ENCODE measurements at places on chromosomes 5 and 9. TPM values are rescaled to one million over a fixed set of nuclear protein-coding genes. Genes with fewer than 3 reads are reported as not detected.

DRD1 gene
- total RNA-seq, result not detected

SPATA31C2 gene
- total RNA-seq, result 0.03 TPM

ENTREP1 gene
- total RNA-seq, result 1.8 TPM

IL9 gene
- total RNA-seq, result not detected

HMCN2 gene
- 0.15 TPM for total RNA-seq

PCDHGA11 gene
- total RNA-seq, result 13.3 TPM

DNA sequence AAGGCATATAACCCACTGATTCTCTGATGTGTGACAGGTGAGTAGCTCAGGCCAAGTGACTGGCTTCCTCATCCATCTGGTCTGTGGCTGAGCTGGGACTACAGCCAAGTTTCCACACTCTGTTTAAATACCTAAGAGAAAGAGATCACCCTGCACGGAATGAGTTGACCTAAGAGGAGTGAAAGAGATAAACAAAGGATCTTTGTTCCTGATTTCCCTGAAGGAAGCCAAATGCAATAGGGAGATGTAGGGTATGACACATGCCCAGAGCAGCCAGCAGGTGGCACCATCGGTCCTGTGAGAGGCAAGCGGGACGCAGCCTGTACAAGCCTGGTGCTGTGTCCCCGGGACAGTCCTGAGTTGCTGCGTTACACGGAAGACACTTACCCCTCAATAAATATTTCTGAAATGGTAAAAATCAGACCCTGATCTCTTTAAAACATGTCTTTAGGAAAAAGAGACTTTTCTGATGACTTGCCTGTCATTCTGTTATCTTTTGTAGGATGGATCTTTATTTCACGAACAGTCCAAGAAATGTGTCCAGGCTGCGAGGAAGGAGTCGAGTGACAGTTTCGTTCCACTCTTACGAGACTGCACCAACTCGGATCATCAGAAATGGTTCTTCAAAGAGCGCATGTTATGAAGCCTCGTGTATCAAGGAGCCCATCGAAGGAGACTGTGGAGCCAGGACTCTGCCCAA lies 41.1 kb downstream of the GALNT12 start:
- DNase-seq, result peak; percentile 95

DNA sequence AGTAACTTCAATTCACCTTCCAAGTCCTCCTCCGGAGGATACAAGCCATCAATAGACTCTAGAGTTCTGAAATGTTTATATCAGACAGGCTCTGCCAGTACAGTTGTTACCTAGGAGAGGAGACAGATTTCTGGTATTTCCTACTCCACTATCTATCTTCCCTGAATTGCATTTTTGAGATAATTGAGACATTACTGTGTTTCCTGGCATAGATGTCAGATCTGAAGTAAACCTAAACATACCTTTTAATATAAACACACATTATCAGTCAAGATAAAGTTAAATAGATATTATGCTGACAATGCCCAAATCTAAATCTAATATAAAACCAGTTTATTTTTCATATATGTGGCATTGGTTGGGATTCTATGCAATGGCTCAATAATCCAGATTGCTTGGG lies 8.2 kb upstream of the TYRP1 start:
- no peak for DNase-seq

DNA sequence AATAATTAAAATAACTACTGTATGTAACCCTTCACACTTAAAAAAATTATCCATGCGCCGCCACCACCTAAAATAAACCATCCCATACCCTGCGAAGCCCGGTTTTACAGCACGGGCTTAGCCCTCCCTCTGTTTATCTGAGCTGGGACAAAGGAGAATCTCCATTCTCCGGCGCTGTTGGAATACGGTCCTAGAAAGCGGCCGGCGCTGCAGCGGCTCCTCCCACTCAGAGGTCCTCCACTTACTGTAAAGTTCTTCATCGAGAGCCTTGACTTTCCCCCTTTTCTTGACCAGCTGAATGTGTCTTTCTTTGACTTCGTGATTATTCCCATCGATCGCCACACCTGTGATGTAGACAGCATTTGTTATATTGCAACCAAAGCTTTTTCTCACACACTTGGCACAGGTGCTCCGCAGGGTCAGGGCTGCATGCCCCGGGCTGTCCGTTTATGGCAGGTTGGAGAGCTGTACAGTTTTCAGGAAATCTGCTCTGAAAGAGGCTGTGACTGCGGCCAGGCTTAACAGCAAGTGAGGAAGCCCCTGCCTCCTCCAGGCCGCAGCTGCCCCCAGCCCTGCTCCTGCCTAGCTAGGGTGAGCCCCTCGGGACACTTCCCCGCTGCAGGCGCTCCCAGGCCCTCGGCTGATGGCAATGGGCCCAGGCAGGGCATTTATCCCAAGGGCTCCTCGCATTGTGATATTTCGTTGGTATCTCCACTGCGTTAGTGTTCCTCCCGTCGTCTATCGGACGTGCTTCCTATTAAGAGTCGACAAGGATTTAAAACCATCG lies 16.7 kb downstream of the GFPT2 start:
- no peak for DNase-seq

GRCh38 chr5:68033961-68034571 lies 181.5 kb upstream of the PIK3R1 start:
- no peak for DNase-seq

GRCh38 chr5:92908952-92909601 lies 671.9 kb downstream of the NR2F1-AS1 start:
- no peak for DNase-seq

DNA sequence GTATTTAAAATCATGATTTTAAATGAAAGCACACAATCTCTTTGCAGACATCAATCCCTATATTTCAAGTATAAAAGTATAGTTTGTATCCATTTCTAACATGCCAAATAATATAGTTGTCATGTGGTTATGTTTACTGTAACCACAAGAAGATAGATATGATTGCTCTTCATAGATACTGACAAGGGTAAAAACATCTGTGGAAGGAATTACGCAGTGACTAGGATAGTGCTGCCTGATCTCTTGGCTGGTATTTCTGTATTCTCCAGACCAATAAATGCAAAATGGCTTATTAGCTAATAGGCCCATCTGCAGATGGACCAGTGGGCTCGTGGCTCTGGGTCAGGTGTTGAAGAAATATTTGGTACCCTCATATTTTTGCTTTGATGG lies 34.9 kb upstream of the FBN2 start:
- DNase-seq, result no peak

DNA sequence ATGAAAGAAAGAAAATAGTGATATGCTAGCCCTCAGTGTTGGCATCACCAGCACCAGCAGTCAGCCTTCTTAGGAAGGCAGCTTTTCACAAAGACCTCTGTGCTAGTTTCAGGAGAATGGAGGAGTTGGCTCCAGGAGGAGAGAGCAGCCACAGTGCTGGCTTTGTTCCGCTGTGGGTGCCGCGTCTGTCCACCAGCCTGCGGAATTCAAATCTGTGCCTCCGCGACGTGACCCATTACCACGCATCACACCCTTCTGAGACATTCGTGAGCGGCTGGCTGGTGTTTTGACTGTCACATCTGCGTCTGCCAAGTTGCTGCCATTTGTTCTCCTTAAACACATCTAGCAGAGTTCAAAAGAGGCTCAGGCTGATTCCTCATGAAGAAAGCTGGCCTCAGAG lies 34.4 kb downstream of the SNX18 start:
- no peak for DNase-seq

DNA sequence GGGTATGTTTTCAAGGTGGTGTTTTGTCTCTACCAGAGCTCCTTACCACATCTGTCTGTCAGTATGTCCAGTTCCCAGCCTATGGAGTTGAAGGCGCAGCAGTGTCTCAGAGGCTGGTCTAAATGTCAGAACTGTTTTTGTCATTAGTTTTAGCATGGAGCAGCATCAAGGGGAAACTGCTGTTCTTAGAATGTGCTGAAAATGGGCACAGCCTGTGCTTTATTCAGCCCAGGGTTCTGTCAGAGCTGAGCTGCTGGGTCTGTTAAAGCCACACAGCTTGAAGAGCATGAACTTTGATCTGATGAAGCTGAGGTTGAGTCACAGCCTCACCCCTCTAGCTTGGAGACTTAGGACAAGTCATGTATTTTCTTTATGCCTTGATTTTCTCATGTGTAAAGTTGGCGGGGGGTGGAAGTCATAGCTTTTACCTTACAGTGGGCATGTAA lies 71.9 kb downstream of the RALGPS1 start:
- DNase-seq, result no peak

- no peak for DNase-seq
These were observed 12.3 kb upstream of the STING1 start for GRCh38 chr5:139494832-139495231.

DNA sequence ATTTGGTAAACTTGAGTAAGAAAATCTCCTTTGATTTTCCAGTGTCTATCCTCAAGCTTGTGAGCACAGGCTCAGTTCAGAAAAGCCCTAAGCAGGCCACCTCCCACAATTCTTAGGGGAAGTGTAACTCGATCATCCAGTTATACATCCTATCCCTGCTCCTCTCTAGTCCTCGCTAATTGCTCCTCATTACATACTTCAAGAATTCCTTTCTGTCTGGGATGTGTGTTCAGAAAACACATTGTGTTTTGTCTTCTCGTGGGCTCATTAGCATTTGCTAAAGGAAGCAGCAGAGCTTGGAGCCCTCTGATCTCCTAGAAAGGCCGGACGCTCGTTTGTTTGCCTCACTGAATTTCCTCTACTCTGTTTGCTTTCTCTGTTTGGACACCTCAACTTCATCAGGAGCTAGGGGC lies 268.2 kb upstream of the RFX3 start:
- peak; percentile 85 for DNase-seq

DNA sequence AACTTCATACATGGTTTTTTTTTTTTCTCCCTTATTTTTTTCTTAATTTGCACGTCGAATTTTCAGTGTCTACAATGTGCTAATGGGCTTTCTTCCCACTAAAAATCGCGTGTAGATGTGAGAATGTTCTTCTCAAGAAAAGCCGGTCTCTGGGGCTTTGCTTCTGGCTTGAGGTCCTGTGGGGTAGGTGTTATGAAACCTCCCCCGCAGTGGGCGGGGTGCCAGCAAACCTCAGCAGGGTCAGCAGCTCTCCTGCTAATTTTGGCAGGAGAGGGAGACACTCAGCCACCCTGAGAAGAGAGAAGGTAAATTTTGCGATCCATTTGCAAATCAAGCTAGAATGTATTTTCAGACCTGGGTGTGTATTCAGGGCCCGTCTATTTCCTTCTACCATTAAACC lies 59.9 kb downstream of the NPR3 start:
- DNase-seq, result no peak

- DNase-seq, result no peak
These were observed 20.0 kb upstream of the TIFAB start for GRCh38 chr5:135472141-135472540.
